ENCODE measurements at places on chromosomes 16 and 17. TPM values are rescaled to one million over a fixed set of nuclear protein-coding genes. Genes with fewer than 3 reads are reported as not detected.

GRAPL gene
- 37.1 TPM for total RNA-seq

CCDC92B gene
- 0.12 TPM for total RNA-seq

ADAMTS18 gene
- total RNA-seq = not detected

SALL1 gene
- not detected for total RNA-seq

CDK5R1 gene
- 6.3 TPM for total RNA-seq

CD19 gene
- total RNA-seq = 0.52 TPM

HSD11B2 gene
- total RNA-seq = not detected

ZP2 gene
- not detected for total RNA-seq

CES3 gene
- total RNA-seq = 0.74 TPM

SCARF1 gene
- 1.5 TPM for total RNA-seq

ATXN1L gene
- total RNA-seq = 46.8 TPM

ECI1 gene
- total RNA-seq = 23.4 TPM

TMIGD1 gene
- total RNA-seq = not detected

GNAO1 gene
- 3.0 TPM for total RNA-seq

PPP1R1B gene
- not detected for total RNA-seq

ELMO3 gene
- 2.2 TPM for total RNA-seq

EMC8 gene
- total RNA-seq = 36.9 TPM

GAS2L2 gene
- total RNA-seq = not detected

VKORC1 gene
- total RNA-seq = 38.1 TPM

MEIOB gene
- total RNA-seq = not detected

ST6GALNAC1 gene
- total RNA-seq = 8.5 TPM
